AG08395 (cell line): ENCODE measurements at places on chromosomes 7 and 10.

DNA sequence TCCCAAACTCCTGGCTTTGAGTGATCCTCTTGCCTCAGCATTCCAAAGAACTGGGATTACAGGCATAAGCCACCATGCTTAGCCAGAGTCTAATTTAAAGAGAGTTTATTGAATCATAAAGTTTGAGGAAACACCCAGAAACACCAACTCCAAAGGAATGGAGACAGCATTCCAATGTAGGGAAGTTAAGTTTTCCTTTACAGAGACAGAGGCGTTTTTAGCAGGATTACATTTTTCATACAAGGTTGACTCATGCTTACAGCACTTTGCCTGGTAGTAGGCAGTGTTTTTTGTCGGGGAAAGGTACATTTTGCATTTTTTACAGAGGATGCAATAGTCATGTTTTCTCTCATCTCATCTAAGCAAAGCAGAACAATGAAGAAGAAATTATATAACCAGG is 18.9 kb upstream of the OPN4 start:
- peak; percentile 87 for DNase-seq

DNA sequence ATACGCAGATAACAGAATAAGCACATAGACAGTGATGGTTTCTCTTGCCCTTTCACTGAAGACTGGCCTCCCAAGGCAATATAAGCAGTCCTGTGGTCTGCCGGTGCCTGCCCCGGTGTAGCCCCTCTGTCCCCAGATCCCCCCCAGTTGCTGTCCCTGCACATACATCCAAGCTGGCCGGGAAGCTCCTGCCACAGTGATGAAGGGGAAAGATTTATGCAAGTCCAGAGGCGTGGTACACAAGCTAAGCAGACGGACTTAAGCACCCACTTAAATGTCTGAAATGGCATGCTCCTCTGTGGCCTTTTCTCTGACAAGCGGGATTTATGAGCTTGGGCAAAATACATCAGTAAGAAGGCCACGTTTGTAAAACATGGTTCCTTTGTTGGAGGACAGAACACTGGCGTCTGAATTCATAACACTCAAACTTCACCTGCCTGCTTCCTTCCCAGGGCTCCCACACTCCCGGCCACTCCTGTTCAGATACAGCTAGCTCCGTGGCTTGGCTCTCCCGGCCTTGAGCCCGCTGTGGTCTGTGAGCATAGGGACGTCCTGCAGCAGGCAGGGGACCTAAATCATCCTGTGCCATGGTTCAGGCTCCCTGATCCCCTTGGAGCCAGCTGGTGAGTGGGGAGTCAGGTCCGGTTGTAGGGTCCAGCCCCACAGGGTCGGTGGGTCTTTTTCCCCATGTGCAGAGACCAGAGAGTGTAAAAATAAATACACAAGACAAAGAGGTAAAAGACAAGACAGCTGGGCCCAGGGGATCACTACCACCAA is 61.7 kb upstream of the PPP2R2D start:
- DNase-seq: no peak

DNA sequence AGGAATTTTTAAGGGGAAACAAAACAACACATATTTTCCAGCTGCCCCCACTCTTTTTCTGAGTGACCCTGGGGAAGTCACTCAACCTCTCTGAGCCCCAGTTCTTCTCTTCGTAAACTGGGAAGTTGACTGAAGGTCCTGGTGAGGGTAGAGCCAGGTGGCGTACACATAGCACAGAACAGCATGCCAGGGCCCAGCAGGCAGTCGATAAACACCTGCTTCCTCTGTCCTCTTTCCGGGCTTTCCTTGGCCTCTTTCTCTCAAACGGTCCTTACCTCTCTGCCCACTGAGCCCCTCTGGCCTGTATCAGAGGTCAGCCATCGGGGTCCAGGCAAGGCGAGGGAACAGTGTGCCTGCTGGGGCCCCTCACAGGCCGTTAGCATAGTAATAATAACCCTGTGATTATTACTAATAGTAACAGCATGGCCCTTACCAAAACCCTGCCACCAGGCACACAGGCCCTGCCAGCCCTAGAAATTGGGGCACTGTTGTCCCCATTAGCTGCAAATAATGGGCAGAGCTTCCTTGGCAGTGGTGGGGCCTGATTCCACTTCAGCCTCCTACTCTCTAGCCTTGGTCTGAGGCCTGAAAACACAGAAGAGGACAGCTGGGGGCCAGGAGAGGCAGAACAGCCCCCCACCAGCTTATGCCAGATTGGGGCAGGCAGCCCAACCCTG is 37.3 kb upstream of the SLC29A3 start:
- DNase-seq: no peak

DNA sequence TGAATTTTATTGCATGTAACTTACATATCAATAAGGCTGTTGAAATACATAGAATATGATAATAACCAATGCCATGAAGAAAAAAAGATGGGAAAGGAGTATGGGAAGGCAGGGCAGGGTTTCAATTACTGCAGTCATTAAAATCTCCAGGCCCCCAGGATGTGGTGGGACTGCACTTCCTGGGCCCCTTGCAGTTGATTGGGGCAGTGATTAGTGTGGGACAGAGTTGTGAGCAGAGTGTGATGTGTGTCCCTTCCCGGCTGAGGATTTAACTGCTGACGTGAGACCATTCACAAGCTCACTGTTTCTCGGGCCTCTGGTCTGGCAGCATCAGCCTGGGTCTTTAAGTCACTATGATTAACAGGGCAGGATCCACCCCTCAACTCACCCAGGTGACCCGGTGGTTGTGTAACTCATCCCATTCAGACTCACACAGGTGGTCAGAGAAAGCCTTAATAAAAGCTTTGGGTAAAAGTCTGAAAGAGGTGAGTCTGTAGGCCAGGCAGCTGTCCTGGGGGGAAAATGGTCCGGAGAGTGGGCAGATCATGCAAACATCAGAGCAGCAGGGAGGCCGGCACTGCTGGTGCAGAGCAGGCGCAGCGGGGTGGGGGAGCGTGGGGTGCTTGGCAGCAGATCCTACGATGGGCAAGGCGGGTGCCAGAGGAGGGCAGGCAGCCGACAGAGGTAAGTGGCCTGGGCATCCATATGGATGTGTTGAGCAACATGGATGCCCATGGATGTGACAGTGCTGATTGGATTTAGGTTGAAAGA is 36.3 kb upstream of the WDFY4 start:
- no peak for DNase-seq

DNA sequence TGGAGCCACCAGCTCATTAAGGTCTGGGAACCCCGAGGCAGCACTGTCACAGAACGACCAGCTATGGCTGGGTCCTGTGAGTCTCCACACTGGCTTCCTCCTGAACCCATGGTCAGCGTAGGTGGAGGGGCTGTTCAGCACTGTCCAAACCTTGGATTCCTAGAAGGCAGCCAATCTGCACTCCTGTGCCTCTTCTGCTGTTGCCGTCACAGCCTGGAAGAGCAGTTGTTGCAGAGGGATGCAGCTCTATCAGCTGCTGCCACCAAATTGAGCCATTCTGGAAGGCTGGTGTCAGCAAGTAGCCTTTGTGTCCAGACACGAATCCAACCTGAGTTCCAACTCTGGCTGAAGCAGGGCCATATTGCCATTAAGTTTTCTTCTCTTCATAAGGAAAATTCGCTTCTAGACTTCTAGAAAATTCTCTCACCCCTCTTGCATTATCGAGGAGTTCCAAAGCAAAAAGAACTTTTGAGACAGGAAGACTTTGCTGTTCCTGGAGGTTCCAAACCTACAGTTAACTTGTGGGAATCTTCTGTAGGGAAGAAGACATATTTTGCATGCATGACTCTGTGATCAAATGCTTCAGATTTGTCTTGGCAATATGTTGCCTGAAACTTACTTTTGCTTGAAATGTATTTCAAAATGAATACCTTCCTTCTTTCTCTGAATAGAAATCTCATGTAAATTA is 84.0 kb downstream of the LRGUK start:
- DNase-seq: no peak

- peak; percentile 85 for DNase-seq
Observed at GRCh38 chr7:36128448-36129047, 24.5 kb upstream of the EEPD1 start.

DNA sequence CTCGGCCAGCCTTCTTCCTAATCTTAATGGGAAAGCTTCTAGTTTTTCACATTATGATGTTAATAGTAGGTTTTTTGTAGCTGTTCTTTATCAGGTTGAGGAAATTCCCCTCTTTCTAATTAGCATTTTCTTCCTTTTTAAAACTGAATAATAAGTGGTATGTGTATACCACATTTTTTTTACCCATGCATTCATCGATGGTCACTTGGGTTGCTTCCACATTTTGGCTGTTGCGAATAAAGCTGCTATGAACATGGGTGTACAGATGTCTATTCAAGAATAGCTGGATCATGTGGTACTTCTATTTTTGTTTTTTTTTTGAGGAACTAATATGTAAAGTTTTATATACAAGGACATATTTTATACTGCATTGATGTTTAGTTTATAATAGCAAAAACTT is 44.3 kb downstream of the NRF1 start:
- DNase-seq: no peak

- DNase-seq: no peak
Observed at GRCh38 chr10:129057856-129058663, 409.0 kb upstream of the MGMT start.

DNA sequence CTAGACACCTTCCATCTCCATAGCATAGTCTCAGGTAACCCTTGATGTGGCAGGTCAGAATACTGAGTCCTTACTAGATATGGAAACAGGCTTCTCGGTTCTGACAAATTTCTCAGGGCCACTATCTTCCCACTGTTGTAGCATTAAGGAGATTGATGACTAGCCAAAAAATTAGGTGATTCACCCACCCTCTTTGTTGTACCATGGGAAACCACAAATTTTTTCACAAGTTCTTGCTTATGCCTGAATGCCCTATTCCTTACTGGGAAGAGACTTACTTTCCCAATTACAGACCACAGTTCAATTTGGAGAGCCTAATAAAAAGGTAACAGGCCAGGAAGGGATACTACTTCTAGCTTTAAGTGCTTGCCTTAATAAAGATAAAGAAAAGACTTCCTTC is 948.8 kb downstream of the GRM8 start:
- no peak for DNase-seq

DNA sequence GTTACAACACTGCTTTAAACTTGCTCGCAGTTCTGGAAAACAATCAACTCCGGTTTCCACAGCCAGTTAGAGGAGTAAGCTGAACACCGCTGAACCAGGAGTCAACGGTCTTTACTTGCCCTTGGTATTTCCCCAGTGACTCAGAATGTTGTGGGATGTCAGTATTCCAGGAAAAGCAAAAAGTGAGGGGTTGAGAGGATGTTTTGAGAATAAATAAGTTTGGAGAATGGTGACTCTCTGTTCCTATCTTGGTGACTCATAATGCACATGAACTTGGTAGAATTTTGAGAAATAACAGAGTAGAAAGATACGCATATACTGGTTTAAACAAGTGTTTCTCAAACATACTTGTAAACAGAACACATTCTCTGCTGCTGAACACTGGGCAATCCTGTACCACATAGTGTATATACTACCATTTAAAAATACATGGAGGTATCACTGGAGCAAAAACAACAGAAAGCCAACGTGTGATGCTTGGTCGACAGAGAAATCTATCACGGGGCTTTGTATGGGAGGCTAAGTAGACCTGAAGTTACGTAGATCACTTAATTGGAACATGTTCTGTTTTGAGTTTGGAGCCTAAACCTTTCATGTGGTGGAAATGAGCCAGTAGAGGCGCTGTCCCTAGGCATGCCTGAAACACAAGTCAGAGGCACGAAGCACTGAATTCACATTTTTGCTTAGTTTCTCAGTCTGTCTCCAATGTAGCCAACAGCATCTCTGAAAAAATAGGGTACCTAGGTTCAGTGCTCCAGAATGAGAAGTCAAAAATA is 534.3 kb downstream of the PARD3 start:
- peak; percentile 86 for DNase-seq

GRCh38 chr7:142917447-142917846 is 16.1 kb downstream of the TRPV5 start:
- DNase-seq: no peak

GRCh38 chr7:30114536-30115238 is 20.1 kb upstream of the MTURN start:
- DNase-seq: no peak

DNA sequence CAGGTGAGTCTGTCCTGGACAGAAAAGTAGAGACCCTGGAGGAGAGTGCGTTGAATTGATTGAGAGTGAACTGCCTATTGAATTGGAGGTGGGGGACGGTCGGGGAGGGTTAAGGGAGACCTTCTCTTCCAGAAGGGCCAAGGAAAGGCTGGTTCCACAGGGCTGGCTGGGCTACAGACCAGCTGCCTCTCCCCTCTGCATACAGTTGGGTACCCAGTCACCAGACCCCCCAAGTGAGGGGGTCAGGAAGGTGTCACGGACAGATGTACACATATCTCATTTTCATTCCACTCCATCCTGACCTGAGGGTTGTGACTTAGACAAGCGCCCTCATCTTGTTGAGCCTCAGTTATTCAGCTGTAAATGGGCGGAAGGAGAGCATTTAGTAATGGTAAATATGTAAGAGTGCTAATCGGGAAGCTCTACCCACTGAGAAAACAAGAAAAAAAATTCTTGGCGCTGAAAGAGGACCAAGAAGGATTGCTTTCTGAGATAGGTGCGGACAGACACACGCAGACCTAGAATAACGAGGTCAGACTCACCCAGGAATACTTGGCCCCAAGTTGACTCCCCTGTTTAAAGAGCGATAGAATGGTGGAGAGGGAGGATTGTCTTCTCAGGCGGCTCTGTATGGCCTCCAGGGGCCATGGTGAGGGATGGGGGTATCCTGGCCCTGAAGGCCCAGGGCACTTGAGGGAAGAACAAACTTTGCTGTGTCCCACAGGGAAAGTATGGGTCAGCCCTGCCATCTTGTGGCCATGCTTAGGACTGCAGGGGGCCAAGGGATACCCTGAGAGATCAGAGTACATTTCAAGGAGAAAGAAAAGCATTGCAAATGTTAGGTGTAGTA is 7.2 kb upstream of the MBL2 start:
- DNase-seq: peak; percentile 82

DNA sequence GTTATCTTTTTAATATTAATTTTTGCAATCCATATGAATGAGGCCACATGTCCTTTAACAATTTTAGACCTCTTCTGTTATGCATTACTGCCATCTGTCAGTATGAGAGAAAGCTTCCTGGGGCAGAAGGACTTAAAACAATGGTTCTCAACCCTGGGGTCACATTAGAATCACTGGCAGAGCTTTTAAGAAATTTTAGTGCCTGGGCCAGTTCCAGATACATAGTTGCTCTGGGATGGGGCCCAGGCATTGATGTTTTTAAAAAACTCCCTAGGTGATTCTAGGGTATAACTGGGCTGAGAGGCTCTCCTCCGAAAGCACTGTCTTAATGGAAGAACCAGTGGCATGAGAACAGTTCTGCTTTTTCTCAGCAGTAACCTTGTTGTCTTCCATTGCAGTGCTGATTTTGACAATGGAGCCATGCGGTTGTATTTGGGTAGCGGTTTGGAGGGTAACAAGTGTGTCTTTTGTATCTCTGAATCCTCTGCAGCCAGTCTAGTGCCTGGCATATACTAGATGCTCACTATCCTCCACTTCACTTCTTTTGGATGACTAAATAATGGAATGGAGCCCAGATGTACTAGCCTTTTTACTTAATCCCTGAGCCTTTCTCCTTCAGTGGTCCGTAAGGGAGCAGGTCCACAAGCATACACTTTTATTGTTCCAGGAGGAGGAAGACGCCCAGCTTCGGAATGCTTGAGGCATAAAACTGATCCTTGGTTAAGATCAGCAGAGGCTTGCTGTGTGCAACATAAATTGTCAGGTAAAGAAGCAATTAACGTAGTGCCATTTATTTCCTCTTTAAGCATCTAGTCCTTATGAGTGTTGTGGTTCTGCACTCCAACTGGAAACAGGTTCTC is 227.1 kb downstream of the AUTS2 start:
- no peak for DNase-seq
